ENCODE measurements at places on chromosomes 6 and 20.

- DNase-seq, result no peak
These were observed 203.1 kb downstream of the ASCC3 start for GRCh38 chr6:100678027-100678426.

DNA sequence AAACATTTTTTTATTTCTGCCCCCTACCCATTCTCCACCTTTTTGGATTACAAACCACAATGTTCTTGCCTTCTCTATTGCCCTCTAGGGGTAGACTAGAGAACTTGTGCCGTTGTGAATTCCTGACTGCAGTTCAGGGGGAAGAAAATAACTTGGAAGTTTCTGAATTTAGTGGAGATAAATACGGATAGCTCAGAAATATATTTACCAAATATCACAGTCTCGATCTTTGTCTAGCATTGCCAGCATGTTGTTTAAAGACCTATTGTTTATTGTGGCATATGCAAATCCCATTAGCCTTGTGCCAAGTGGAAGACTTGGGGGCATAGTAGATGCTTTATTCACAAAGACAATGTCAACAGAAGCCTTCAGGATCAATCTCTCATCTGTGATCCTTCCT, 154.1 kb upstream of the MMS22L start:
- DNase-seq, result peak; percentile 41

DNA sequence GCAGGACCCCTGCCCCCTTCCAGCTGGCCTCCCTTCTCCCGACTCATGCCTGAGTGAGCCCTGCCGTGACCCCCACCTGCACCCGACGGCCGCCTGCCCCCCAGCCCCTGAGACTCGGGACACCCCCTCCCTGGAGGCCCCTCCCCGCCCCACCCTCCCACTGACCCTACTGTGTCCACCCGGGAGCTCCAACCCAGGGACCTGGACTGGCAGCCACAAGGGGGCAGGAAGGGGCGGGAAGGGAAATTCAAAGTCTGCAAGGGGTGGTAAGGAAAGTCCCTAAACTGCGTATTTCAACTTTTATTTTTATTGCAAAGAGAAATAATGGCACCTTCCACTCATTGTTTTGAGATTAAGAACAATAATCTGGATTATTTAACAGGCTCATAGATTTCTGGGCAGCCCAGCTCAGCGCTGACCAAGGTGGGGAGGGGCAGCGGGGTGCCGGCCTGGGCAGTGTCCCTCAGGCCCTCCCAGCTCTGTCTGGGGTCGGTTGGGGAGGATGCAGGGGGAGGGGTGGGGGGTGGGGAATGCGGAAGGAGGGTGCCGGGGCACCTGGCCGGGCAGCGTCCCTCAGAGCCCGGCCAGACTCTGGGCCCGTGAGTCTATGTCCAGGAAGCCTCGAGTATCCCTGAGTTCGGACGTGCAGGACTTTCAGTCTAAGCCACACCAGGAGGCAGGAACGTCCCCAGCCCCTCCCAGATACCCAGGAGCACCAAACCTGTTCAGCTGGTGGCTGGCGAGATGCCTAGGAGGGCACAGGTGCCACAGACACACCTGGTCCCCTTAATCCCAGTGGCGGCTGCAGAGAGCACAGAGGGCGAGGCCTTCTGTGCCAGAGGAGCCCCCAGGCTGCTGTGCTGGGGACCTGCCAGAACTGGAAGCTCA, 1.3 kb upstream of the PTK6 start:
- DNase-seq, result no peak

DNA sequence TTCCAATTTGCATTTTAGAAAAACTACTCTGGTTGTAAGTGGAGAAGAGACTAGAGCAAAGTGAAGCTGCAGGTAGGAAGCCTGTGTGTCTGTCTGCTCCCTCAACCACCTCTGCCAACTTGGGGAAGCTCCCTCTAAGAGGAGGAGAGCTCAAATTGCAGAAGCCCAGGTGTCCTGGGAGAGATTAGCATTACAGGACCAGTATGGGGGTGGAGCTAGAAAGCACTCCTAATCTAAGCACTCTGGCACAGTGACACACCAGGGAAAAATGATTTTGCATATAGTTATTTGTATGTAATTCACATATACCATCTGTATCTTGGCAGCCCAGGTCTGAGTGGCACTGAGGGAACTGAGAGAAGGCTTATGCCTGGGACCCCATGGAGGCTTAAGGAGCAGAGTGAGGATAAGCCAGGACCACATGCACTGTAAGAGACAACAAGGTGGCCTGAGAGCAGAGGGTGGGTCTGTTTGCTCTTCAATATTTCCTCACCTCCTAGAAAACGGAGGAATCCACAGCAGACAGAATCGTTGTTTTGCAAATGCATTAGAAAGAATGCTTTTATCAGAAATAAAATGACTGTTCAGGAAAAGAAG, 13.6 kb downstream of the GSTA2 start:
- DNase-seq, result no peak

DNA sequence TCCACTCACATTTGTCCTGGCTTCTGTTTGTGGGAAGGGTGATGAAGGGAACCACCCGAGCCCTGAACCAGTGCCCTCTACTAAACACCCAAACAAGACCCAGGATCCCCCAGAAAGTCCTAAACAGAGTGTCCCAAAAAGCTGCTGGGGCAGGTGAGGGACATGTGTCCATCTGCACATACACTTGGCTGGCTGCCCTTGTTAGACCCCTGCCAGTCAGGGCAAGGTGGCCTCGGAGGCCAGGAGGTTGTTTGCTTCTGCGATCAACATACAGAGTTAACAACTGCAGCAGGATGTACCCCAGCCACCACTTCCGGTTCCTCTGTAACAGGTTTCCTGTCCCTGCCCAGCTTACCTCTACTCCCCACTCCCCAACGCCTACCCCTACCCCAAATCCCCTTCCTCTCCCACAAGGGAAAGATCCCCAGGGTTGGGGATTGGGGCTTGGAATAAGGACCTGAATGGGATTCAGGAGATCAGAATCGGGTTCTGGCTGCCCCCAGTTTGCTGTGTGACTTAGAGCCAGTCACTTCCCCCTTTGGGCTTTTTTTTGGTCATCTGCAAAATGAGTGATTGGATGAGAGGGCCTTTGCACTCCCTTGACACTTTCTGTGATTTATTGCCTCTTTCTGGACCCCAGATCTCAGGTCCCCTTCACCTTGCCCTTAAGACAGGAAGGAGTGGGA, 13.9 kb downstream of the DEF6 start:
- DNase-seq, result no peak

- no peak for DNase-seq
These were observed 276.3 kb downstream of the BCKDHB start for GRCh38 chr6:80382811-80383210.

GRCh38 chr6:53178837-53179432, 30.3 kb upstream of the GCM1 start:
- no peak for DNase-seq

DNA sequence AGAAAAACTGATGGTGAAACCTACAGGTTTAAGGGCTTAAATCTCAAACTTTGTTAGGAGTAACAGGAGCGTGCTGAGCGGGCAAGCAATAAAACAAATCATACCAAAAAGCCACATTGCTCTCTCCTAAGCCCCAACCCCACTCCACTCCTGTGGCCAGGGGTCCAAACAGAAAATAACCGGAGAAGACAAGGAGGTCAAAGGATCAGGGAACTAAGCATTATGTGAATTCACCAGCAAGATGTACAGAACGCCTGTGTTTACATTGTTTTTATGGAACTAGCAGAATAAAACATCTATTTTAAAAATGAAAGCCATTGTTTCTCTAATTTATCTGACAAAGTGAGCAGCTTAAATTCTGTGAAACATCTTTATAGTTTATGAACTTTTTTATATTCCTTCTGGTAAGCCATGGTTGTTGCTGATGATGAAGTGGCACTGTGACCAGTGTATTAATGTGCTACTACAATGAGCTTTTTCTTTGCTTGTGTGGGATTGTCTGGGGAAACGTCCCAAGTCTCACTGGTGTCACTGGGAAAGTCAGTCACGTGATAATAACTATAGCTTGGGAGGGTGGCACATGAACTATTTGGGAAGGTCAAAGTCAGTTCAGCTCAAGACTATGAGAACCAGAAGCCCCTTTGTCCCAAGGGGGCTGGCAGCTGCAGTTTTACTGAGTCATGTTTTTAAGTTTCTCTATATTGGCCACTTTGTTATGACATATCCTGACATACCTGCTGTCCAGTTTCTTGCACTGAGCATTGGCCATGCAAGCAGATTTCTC, 9.8 kb downstream of the FAM210B start:
- DNase-seq, result no peak

DNA sequence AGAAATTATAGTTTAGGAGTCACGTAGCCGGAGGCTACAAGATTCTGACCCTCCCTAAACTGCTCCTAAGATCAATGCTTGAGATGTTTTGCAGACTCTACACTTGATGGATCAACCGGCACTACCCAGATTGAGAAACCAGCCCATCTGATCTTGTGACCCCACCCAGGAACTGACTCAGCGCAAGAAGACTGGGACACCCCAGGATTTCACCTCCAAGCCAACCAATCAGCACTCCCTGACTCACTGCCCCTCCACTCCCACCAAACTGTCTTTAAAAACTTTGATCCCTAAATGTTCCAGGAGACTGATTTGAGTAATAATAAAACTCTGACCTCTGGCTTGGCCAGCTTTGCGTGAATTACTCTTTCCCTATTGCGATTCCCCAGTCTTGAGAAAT, 99.8 kb downstream of the OPRM1 start:
- no peak for DNase-seq

GRCh38 chr20:29452186-29452585, 1805.3 kb upstream of the DEFB115 start:
- DNase-seq, result no peak

DNA sequence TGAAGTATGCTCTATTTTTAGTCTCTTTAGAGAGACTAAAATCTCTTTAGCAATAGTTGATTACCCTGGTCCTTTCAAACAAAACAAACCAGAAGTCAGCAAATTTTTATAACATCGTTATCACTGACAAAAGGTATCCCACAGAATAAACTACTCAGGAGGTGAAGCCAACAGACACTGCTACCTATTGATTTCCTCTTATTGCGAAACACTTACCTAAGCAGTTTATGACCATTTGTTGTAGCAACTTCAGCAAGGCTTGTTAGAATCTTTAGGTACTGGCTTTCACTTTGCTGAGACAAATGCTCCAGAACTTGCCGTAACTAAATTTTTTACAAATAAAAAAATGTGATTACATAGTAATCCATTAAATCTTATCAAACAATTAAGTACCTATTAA, 64.4 kb downstream of the HACE1 start:
- no peak for DNase-seq

GRCh38 chr6:43723737-43724295, 36.2 kb upstream of the MRPS18A start:
- DNase-seq, result peak; percentile 85

- DNase-seq, result no peak
These were observed 179.3 kb downstream of the MTFR2 start for GRCh38 chr6:136070815-136071214.

- DNase-seq, result peak; percentile 98
These were observed at the start of gene RAB22A for GRCh38 chr20:58309591-58310290. RAB22A (plus strand) TSS chr20:58309715; CDS start chr20:58309977, 262 bp downstream.

- DNase-seq, result peak; percentile 80
These were observed 296.2 kb downstream of the RIMS1 start for GRCh38 chr6:72182337-72183246.

DNA sequence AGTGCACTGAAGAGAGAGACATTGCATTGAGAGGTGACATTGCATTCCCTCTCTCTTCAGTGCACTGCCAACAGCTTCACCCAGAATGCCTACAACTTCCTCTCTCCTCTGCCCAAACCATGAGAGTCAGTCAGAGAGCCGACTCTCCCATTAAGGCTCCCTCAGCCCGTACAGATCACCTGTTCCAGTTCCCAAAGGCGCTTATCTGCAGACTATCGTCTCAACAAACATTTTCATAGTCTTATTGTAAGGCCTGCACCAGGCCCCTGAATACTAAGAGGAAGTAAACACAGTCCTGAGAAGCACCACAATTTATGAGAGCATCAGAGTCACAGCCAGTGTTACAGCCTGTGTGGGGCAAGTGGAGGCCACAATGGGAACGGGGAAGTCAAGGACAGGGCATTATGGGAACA, 53.7 kb downstream of the GFOD1 start:
- DNase-seq, result no peak

- DNase-seq, result no peak
These were observed 264.5 kb downstream of the EYA4 start for GRCh38 chr6:133505681-133506080.

- DNase-seq, result no peak
These were observed 74.0 kb downstream of the IGF2R start for GRCh38 chr6:160042788-160043301.

GRCh38 chr6:41182069-41183034, 18.6 kb downstream of the TREML2 start:
- DNase-seq, result peak; percentile 67

DNA sequence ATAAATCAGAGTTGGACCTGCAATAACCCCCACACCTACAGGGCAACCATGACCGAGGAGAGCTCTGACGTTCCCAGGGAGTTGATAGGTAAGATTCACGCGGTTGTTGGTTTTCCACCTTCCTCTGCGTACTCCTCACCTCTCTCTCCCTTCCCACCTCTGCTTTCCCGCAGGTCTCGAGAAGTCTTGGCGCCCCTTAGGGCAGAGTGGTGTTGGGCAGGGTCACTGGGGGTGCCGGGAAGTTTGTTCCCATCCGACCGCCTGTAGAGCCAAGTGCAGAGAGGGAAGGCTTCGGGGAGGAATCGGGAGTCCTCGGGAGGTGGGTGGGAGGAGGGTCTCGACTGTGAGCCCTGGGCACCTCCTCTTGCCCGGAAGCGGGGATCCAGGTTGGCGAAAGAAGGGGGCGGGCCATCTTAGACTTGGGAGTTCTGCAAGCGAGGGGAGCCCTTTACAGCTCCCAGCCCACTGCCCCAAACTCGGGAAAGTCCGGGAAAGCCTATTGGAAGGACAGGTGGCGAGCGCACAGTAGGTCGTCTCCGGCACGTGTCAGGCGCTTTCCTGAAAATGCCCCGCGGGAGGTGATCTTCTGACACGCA, 672 bp downstream of the CARMIL1 start:
- DNase-seq, result peak; percentile 53

GRCh38 chr20:47859278-47859677, 74.0 kb upstream of the SULF2 start:
- DNase-seq, result no peak

DNA sequence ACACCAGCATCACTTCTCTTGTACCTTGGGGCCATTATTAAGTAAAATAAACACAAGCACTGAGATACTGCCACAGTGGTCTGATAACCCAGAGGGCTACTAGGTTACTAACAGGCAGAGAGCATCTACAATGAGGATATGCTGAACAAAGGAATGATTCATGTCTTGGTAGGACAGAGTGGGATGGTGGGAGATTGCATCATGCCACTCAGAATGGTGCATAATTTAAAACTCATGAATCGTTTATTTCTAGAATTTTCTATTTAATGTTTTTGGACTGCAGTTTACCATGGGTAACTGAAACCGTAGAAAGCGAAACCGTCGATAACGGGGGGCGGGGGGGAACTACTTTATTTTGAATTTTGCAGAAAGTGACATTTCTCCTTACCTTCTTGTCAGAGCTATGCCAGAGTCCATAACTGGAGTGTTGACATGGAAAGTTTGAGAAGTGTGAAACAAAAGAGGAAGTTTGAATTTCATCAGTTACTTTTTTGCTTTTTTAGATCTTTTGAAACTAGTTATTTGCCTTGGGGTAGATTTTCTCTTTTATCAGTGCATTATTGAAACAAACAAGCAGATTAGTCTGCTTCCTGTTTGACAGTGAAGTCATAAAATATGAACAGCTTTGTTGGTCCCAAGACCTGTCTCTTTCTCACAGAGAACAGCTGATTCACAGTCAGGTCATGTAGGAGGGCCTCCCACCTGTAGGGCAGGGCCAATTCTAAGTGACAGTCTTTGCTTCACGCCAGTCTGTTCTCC, 124.9 kb downstream of the KLHL32 start:
- no peak for DNase-seq

Measured in D341Med (cell line).